ENCODE measurements at places on chromosomes 6 and 20. TPM values are rescaled to one million over a fixed set of nuclear protein-coding genes. Genes with fewer than 3 reads are reported as not detected.

GRCh38 chr6:4781426-4781825 is 5.2 kb downstream of the CDYL start:
- DNase-seq, result no peak

DNA sequence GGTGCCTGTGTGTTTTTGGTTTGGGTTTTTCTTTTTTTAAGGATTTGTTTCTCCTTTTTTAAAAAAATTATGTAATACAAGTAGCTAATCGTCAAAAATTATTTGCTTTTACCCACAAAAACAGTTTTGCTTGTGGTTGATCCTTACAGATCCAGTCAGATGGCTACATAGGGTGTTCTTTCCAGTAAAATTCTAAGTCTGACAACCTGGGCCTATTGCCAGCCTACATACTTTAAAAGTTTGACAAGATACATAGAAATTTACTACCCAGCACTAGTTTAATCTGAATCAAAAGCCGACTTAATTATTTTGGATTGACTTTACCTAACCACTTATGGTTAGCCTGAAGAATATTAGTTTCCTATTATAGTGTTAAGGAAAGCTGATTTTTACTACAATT is 2.1 kb upstream of the SOX4 start:
- no peak for DNase-seq

DNA sequence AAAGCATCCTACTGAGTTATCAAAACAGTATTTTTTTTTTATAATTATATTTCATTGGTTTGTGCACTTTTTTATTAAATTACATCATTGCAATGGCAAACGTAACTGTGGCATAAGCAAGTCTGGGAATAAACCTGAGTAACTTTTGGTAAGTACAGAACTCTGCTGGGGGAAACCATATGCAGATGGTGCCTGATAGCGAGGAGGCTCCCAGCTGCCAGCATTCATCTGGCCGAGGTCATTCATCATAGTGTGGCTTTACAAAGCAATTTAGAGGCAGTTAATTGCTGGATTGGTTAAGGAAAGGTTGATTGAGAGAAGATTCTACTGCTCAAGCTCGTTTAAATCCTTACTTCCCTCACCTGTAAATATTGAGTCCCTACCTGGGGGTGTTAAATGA is 52.6 kb downstream of the HECA start:
- no peak for DNase-seq

- no peak for DNase-seq
Observed at GRCh38 chr20:50330504-50331313, 140.1 kb downstream of the CEBPB start.

GRCh38 chr6:10511477-10511876 is 9.7 kb upstream of the GCNT2 start:
- DNase-seq, result no peak

The CFB gene
- total RNA-seq, result not detected

- no peak for DNase-seq
Observed at GRCh38 chr6:80528115-80528514, 421.6 kb downstream of the BCKDHB start.

Data from CD4-positive, alpha-beta memory T cell (primary cell).